ENCODE measurements at places on chromosomes 6 and 20.

- no peak for DNase-seq
Measured at GRCh38 chr6:30041221-30041620, 19.8 kb upstream of the POLR1H start.

GRCh38 chr6:160494576-160494975, 146.4 kb downstream of the SLC22A3 start:
- no peak for DNase-seq

GRCh38 chr20:10316582-10316981, 98.0 kb downstream of the SNAP25 start:
- peak; percentile 46 for DNase-seq

GRCh38 chr6:13941902-13942301, 17.1 kb downstream of the RNF182 start:
- no peak for DNase-seq

DNA sequence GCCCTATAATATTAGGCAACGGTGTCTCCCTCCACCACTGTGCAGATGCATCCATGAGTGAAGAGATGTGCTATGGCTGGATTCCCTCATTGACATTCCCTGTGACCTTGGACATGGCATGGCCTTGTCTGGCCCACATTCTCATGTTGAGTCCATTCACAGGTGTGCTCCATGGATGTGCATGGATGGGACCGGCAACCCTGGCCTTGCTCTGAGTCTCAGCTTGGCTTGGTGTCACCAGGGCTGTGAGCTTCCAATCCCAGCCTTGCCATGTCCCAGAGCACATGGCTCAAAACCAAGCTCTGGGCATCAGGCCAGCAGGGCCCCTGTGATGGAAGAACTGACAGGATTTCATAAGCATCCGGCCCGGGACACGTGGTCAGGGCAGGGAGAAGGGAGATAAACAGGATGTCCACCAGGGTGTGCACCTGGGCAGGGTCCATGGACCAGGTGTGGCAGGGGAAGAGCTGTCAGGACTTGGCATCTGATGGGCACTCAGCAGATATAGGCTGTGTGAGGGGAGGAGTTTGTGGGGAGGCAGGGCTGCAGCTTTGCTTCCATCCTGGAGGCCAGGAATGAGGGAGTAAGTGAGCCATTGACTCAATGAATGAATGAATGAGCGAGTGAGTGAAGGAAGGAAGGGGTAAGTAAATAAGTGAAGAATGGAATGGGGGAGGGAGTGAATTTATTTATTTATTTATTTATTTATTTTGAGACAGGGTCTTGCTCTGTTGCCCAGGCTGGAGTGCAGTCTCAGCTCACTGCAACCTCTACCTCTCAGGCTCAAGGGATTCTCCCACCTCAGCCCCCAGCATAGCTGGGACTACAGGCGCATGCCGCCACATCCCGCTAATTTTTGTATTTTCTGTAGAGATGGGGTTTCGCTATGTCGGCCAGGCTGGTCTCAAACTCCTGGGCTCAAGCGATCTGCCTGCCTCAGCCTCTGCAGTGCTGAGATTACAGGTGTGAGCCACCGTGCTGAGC, 15.7 kb downstream of the NRSN2 start:
- DNase-seq = peak; percentile 99

- no peak for DNase-seq
Measured at GRCh38 chr6:20433929-20434328, 32.2 kb downstream of the E2F3 start.

DNA sequence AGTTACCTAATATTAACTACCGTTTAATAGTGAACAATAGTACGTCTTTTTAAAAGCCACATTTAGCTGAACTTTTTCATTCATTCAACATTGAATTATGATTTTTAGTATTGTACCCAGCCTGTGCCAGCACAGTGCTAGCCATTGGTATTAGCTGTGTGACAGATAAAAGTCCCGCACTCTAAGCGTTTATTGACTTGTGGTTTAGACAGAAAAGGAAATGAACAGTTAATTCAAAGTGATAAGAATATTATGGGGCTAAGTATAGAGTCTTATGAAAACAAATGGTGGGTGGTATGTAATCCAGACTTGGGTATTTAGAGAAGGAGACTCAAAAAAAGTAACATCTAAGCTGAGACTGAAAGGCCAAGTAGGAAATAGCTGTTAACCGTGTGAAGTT, 202.3 kb downstream of the RPS12 start:
- DNase-seq = no peak

DNA sequence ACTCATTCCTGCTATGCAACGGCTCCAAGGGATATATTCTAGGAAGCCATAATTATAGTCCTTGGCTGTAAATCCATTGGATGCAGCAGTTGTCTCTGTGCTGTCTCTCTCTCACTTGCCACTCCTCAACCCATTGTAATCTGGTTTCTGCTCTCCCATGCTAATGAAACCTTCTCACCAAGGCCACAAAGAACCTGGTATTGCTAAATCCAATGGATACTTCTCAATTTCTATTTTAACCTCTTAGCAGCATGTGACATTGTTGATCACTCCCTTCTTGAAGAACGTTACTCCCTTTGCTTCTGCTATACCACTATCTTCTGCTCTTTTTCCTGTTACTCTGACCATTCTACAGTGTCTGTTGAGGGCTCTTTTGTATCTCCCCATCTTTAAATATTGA, 39.8 kb upstream of the GCLC start:
- DNase-seq = no peak

GRCh38 chr6:113597231-113597583, 259.9 kb upstream of the MARCKS start:
- no peak for DNase-seq

DNA sequence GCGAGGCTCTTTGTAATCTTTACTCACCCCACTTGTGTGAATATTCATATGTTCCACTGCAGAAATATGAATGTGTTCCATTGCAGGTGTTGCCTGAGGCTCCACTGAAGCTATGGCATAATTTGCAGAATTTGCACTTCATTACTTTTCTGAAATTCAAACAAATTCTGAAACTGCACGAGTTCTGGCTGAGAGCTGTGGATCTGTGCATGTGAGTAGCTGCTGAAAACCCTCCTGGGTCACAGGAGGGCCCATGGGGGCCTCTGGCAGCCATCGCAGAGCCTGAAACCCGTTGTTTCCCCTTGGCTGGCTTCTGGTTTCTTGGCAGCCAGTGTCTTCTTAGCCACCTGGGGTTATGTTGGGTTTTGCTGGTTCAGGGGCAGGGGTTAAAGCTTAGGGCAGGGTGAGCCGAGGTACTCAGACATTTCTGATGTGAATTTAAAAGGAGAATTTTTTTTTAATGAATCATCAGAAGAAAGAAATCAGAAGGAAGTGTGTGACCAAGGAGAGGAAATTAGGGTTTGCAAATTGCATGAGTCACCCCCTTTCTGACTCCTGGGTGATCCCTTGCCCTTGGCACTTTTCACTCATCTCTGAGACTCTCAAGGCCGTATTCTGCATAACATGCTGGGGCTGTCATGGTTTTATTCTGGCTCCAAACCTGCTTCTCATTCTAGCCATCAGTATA, 40.6 kb downstream of the TOX2 start:
- DNase-seq = peak; percentile 96

DNA sequence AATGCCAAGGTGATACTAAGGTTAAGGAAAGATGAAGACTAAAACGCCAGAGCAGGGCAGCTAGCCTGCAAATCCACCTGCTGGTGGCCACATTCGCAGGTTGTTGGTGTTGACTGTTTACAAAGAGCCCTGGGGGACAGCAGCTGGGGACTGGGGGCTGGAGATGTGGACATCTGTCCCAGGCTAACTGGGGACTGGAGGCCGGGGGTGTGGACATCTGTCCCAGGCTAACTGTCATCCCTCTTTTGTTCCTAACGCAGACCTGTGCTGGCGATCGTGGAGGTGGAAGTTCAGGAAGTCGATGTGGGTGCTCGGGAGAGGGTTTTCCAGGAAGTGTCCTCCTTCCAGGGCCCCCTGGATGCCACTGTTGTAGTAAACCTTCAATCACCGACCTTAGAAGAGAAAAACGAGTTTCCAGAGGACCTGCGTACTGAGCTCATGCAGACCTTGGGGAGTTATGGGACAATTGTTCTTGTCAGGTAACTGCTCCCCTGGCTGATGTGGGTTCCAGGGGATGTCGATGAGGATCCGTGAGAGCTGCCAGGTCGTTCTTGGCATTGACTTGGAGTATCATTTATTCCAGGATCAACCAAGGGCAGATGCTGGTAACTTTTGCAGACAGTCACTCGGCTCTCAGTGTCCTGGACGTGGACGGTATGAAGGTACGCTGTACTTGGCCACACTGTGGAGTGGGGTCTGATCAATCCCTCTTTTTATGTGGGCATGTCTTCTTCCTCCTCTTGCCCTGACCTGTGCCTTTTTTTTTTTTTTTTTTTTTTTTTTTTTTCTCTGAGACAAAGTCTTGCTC, 87.0 kb downstream of the SERAC1 start:
- no peak for DNase-seq

DNA sequence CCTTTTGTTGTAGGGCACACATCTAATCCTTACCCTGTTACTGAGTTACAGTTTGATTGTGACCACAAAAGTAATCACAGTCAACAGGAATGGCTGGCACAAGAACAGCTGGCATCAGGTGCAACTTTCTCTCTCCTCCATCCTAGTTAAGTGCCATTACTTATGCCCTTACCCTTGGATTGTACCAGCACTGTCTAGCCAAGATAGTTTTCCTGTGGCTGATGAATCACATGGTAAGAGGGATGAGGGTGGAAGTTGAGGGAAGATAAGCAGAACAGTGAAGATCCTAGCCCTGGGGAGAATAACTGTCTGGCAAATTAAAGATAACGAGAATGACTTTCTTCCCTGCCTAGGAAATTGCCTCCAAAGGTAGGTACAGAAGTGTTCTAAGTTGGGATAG, 42.0 kb downstream of the RNF217 start:
- no peak for DNase-seq

- peak; percentile 56 for DNase-seq
Measured at GRCh38 chr6:152295346-152295745, 341.8 kb downstream of the SYNE1 start.

DNA sequence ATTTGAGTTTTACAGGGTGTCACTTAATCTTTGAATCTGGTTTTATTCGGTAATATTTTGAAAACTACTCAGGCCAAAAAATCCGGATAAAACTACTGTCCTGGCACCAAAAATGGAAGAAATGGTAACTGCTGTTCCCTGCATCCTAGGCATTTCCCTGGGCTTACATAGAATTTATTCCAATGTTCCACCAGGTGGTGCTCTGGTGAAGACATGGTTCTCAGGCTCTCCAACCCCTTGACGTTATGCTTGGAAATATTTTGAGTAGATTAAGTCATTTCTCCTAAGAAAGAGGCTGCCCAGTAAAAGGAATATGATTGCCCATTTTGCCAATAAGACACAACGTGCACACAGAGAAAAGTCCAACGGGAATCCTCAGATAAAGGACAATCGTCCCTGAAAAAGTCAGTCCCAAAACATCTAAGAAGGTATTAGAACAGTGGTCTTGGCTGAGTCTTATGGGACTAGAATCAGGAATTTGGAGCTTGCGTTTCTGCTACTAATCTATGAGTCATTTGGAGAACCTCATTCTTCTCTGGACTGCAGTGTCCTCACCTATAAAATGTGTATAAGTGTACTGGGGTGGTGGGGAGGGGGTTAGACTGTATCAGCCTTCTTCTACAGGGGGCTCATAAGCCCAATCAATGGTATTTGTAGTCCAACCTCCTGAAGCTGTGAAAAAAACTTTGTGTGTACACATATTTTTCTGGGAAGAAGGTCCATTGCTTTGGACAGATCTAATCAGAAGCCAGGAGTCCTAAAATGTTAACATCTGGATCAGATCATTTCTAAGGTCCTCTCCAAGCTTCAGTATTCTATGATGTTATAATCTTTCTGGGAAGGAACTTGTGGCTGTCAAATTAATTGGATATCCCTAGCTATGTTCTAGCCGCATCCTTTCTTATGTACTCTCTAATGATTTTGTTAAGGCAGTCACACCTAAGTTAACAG, 131.0 kb upstream of the BMP2 start:
- DNase-seq = peak; percentile 80

- DNase-seq = no peak
Measured at GRCh38 chr20:51562027-51562331, 19.5 kb upstream of the NFATC2 start.

All from MCF 10A (cell line).